Psoas muscle (tissue), 8 donors: ENCODE measurements at places on chromosomes 7 and 10. TPM values are rescaled to one million over a fixed set of nuclear protein-coding genes. Genes with fewer than 3 reads are reported as not detected.
A peak's percentile ranks its signal among the peaks of the same experiment; 100 is the strongest.

- H3K4me1 ChIP-seq = no peaks in the 10 kb centered on the region
- no peak overlapping the region for H3K27ac ChIP-seq
- no peak for DNase-seq
Observed at GRCh38 chr10:107144490-107144889, 20.0 kb downstream of the SORCS1 start.

GRCh38 chr7:117015258-117016184 lies 62.2 kb downstream of the ST7 start:
- DNase-seq = no peak
- H3K36me3 ChIP-seq = no peaks in the 10 kb centered on the region
- no peaks in the 10 kb centered on the region for H3K27me3 ChIP-seq
- H3K4me3 ChIP-seq = peak overlapping the region; percentile 61
- H3K4me1 ChIP-seq = peaks cover 62% of the 10 kb centered on the region

DNA sequence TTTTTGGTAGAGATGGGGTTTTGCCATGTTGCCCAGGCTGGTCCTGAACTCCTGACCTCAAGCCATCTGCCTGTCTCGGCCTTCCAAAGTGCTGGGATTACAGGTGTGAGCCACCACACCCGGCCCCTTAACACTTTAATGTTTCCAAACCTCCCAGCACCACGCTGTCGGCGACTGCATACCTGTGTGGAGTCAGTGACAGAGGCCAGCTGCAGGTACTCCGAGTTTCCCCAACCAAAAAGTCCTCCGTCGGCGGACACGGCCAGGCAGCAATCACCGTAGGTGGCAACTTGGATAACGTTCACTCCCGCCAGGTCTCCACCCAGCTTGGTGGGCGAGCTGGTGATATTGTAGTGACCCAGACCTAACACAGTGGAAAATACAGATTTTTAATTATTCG lies 15.2 kb downstream of the RCC1L start:
- peaks cover 18% of the 10 kb centered on the region for H3K4me1 ChIP-seq
- no peaks in the 10 kb centered on the region for H3K27me3 ChIP-seq
- H3K36me3 ChIP-seq = peaks cover 7% of the 10 kb centered on the region
- no peak for DNase-seq
- no peak overlapping the region for H3K4me3 ChIP-seq

GRCh38 chr10:15367296-15368085 lies 3.6 kb downstream of the FAM171A1 start:
- H3K36me3 ChIP-seq = no peaks in the 10 kb centered on the region
- no peaks in the 10 kb centered on the region for H3K4me1 ChIP-seq
- DNase-seq = no peak
- H3K27ac ChIP-seq = no peak overlapping the region
- H3K27me3 ChIP-seq = peaks cover 2% of the 10 kb centered on the region

- peaks cover 48% of the 10 kb centered on the region for H3K4me1 ChIP-seq
- no peaks in the 10 kb centered on the region for H3K36me3 ChIP-seq
- peak overlapping the region; percentile 100 for H3K27ac ChIP-seq
- DNase-seq = no peak
Observed at GRCh38 chr10:75208181-75208580, 2.4 kb upstream of the VDAC2 start.

DNA sequence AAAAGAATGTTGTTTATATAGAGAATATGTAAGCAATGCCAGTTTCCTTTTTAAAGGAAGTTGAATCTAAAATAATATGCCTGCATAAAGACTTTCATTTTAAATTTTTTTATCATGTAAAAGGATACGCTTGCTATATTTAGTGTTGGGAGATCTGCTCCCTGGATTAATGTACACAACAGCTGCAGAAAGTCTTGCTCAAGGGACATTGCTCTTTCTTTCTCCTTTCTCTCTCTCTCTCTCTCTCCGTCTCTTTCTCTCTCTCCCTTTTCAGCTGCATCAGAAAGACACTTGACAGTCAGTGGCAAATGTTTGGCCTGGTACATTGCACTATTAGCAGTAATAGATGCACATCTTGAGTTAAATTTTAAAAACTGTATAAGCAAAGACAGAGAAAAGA lies 739 bp downstream of the MYPN start:
- peak overlapping the region; percentile 75 for H3K4me3 ChIP-seq
- H3K27ac ChIP-seq = peak overlapping the region; percentile 85
- H3K36me3 ChIP-seq = no peaks in the 10 kb centered on the region
- no peak for DNase-seq
- peaks cover 9% of the 10 kb centered on the region for H3K4me1 ChIP-seq

DNA sequence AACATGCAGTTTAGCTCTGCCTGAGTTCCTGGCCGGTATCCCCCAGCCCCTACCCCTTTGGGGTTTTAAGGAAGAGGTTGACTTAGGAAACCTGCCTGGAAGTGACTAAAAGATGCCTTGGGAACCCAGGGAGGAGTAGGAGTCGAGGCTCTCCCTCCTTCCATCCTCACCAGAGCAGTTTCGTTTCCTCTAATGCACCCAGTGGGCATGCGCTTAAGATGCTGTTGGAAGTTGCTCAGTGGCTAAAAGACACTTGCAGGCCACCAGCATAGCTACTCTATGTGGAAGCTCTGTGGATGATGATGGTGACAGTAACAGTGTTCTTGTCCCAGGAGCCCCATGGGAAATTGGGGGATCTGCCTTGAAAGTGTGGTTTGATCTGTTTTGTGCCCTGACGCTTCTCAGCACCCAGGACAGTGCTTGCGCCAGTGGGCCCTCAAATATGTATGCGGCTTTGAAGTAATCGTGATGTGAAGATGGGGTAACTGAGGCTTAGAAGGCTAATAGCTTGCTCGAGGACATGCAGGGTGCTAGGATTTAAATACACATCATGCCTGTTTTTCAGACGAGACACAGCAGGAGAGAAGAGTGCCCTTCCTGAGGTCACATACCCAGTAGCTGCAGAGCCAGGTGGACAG lies 32.0 kb downstream of the TBATA start:
- H3K4me3 ChIP-seq = no peak overlapping the region
- DNase-seq = no peak
- H3K27ac ChIP-seq = no peak overlapping the region
- H3K4me1 ChIP-seq = no peaks in the 10 kb centered on the region
- no peaks in the 10 kb centered on the region for H3K27me3 ChIP-seq

GRCh38 chr7:35253710-35254495 lies at the start of gene TBX20:
TBX20 (minus strand) TSS chr7:35254100; CDS start chr7:35253620, 480 bp downstream.
- H3K4me1 ChIP-seq = no peaks in the 10 kb centered on the region
- DNase-seq = peak; percentile 66
- H3K36me3 ChIP-seq = no peaks in the 10 kb centered on the region
- peaks cover 53% of the 10 kb centered on the region for H3K27me3 ChIP-seq
- H3K27ac ChIP-seq = no peak within 1 kb of the TSS

DNA sequence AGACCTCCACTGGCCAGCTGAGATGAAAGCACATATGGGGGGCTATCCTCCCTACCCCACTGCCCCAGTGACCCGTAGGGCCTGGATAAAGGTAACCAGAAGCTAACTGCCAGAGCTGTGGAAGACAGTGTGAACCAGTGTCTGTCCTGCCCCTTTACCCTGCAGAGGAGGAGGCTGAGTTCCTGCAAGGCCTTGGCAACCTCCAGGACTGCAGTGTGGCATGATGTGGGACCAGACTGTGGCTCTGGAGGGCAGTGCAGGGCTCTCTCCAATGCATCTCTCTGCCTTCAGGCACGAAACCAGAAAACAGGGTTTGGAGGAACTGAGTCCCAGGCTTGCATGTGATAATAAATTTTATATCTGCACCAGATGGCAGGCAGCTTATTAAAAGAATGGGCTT lies 93.1 kb downstream of the EPC1 start:
- H3K4me3 ChIP-seq = no peak overlapping the region
- no peak overlapping the region for H3K27ac ChIP-seq
- DNase-seq = no peak
- no peaks in the 10 kb centered on the region for H3K36me3 ChIP-seq
- H3K4me1 ChIP-seq = no peaks in the 10 kb centered on the region
- H3K27me3 ChIP-seq = no peaks in the 10 kb centered on the region

DNA sequence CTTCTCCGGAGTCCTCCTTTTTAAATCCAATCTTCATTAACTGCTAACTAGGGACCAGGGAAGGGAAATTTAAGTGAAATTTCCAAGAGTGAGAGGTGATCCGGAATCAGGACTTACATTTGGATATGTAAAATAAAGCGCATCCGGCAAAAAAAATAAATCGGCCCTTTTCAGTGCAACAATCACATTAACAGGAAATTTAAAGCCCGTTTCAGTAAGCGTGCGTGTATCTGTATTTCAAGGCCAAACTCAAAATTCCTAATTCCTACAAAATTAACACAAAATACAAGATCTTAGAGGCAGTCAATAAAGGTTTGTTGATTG lies 771 bp downstream of the DNAJC9 start:
- peak overlapping the region; percentile 82 for H3K4me3 ChIP-seq
- H3K4me1 ChIP-seq = peaks cover 28% of the 10 kb centered on the region
- H3K27ac ChIP-seq = peak overlapping the region; percentile 85
- H3K27me3 ChIP-seq = no peaks in the 10 kb centered on the region

DNA sequence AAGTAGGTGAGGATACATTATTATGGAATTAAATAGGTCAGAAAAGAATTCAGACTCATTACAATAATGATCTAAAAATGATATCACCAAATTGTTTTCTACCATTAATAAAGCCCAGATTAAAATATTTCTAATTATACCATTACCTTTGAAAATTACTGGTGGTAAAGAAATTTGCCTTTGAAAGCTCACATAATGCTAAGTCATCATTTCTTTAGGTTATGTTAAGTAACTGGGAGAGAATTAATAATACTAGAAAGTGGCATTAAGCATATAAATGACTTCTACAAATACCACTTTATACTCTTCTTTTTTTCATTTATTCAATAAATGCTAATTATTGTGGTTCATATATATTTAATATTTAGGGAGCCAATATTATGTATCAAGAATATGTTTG lies 641.2 kb upstream of the LRRTM3 start:
- H3K4me1 ChIP-seq = no peaks in the 10 kb centered on the region
- no peaks in the 10 kb centered on the region for H3K36me3 ChIP-seq
- no peaks in the 10 kb centered on the region for H3K27me3 ChIP-seq
- no peak for DNase-seq
- no peak overlapping the region for H3K27ac ChIP-seq
- H3K4me3 ChIP-seq = no peak overlapping the region

DNA sequence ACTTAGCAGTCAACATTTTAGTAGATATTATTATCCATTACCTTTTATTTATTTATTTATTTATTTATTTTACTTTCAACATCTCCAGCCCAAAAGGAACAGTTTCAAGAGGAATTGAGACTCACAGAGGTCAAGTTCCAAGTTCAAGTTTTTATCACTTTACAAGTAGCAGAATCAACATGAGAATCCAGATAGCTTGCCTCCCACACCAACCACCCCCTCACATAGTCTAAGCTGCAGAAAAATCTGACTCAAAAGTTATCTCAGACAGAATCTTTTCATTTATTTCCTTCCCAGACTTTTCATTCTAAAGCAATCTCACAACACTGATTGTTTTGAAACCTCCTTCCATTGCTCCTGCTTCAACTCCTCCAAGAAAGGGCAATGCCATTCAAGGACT lies 129.6 kb downstream of the GRM3 start:
- H3K27ac ChIP-seq = no peak overlapping the region
- no peak overlapping the region for H3K4me3 ChIP-seq
- no peaks in the 10 kb centered on the region for H3K27me3 ChIP-seq
- no peak for DNase-seq
- H3K36me3 ChIP-seq = no peaks in the 10 kb centered on the region

- H3K27me3 ChIP-seq = no peaks in the 10 kb centered on the region
- DNase-seq = peak; percentile 23
- H3K27ac ChIP-seq = peak overlapping the region; percentile 76
- no peaks in the 10 kb centered on the region for H3K4me1 ChIP-seq
- H3K36me3 ChIP-seq = peaks cover 13% of the 10 kb centered on the region
Observed at GRCh38 chr10:31808258-31809218, 120.1 kb downstream of the ARHGAP12 start.

DNA sequence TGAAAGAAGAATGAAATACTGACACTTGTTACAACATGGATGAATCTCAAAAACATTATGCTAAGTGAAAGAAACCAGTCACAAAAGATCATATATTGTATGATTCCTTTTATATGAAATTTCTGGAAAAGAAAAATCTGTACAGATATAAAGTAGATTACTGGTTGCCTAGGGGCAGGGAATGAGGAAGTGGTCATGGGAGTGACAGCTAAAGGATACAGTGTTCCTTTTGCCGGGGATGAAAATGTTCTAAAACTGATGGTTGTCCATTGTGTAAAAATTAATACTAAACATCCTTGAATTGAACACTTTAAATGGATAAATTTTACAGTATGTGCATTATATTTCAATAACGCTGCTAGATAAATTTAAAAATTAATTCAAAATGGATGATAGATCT lies 25.1 kb downstream of the ALOX5 start:
- no peaks in the 10 kb centered on the region for H3K4me1 ChIP-seq
- DNase-seq = no peak
- no peak overlapping the region for H3K27ac ChIP-seq
- H3K27me3 ChIP-seq = no peaks in the 10 kb centered on the region
- no peak overlapping the region for H3K4me3 ChIP-seq

DNA sequence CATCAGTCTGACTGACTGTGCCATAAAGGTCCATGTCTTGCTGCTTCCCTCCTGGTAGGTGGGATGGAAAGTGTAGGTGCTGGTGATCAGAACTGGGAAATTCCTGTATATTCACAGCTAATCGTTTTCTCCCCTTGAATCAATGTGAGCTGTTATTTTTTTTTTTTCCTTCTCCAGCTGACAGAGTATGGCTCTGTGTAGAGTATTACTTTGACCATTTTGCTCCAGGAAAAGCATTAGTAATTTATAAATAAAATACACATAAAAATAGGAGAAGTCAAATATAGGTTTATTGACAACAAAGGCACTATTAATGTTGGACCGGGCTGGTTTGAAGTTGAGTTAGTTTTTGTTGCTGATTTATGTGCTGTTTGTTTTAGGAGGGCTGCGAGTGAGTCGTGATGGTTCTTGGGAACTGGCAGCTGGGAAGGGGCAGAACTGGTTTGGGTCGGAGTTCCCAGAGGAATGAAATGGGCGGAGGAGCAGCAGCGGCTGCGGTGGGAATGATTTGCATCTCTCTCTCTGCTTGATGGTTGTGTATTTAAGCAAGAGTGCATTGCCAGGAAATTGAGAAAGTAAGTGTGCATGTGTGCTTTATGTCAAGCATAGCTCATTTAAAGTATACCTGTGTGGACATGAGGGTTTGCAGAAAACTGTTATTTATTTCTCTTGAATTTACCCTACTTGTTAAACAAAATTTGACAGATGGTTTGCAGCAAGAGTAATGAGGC lies 80.9 kb downstream of the LRMDA start:
- no peaks in the 10 kb centered on the region for H3K4me1 ChIP-seq
- no peak overlapping the region for H3K4me3 ChIP-seq
- no peaks in the 10 kb centered on the region for H3K27me3 ChIP-seq
- H3K36me3 ChIP-seq = no peaks in the 10 kb centered on the region
- H3K27ac ChIP-seq = no peak overlapping the region
- DNase-seq = no peak

- no peaks in the 10 kb centered on the region for H3K36me3 ChIP-seq
- H3K4me1 ChIP-seq = peaks cover 18% of the 10 kb centered on the region
- H3K27ac ChIP-seq = peak overlapping the region; percentile 46
- no peak overlapping the region for H3K4me3 ChIP-seq
- DNase-seq = peak; percentile 67
Observed at GRCh38 chr10:103564776-103565520, 71.4 kb downstream of the NEURL1 start.

- H3K27ac ChIP-seq = no peak overlapping the region
- no peaks in the 10 kb centered on the region for H3K27me3 ChIP-seq
- DNase-seq = no peak
- H3K36me3 ChIP-seq = no peaks in the 10 kb centered on the region
Observed at GRCh38 chr10:71565284-71566000, 154.1 kb downstream of the C10orf105 start.

Gene ASB4
- 24.0 TPM for polyA plus RNA-seq

Gene EPO
- polyA plus RNA-seq = not detected

Gene SGCE
- polyA plus RNA-seq = 6.1 TPM

Gene IMMP2L
- polyA plus RNA-seq = 11.5 TPM
